ENCODE measurements at places on chromosomes 4 and X. TPM values are rescaled to one million over a fixed set of nuclear protein-coding genes. Genes with fewer than 3 reads are reported as not detected.

The AREG gene
- total RNA-seq: not detected

DNA sequence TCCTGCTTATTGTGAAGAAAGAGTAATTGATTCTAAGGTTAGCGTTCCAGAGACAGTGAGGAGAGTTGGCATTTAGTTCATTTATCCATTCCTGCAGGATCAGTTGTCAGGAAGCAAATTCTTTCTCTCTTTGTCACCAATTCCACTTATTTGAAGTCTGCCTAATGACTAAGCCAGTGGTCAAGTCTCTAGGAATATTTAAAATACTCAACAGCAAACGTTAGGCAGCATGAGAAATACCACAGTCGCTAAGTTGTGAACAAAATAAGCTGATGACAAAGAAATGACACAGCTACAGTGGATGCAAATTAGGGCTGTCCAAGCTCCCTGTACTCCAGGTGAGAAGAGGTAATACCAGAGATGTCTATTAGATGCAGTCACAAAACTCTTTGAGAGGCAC is 6.6 kb upstream of the MAGEB17 start:
- no peak for DNase-seq
- no peaks in the 10 kb centered on the region for H3K36me3 ChIP-seq
- H3K27ac ChIP-seq: peak overlapping the region; percentile 80
- H3K4me3 ChIP-seq: no peak overlapping the region
- H3K4me1 ChIP-seq: peaks cover 23% of the 10 kb centered on the region

DNA sequence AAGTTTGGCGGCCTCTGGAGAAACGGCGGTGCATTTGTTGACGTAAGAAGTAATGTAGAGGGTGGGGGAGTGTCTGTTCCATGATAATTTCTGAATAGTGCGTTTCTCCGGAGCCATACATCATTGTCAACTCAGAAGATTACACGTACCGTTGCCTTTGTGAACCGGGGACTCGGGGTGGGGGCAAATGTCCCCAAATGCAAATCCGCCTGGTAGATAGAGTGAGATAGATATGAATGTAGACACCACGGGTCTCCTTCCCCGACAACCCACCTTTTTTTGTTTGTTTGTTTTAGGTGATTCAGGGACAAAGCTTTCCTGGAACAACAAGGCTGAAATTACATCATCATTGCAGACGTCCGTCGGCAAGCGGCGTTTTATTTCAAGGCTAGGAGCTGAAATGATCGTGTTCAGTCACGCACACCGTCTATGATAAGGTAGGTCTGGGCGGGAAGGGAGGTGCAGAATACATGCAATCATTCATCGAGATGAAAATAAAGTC is 96.0 kb upstream of the PPP2R3B start:
- H3K4me1 ChIP-seq: no peaks in the 10 kb centered on the region
- H3K4me3 ChIP-seq: no peak overlapping the region
- no peak for DNase-seq
- no peaks in the 10 kb centered on the region for H3K36me3 ChIP-seq
- peaks cover 7% of the 10 kb centered on the region for H3K27me3 ChIP-seq

- H3K27ac ChIP-seq: peak overlapping the region; percentile 46
- DNase-seq: no peak
- H3K36me3 ChIP-seq: no peaks in the 10 kb centered on the region
- H3K4me1 ChIP-seq: peaks cover 15% of the 10 kb centered on the region
- no peaks in the 10 kb centered on the region for H3K27me3 ChIP-seq
Observed at GRCh38 chr4:86892636-86892960, 376 bp upstream of the C4orf36 start.

DNA sequence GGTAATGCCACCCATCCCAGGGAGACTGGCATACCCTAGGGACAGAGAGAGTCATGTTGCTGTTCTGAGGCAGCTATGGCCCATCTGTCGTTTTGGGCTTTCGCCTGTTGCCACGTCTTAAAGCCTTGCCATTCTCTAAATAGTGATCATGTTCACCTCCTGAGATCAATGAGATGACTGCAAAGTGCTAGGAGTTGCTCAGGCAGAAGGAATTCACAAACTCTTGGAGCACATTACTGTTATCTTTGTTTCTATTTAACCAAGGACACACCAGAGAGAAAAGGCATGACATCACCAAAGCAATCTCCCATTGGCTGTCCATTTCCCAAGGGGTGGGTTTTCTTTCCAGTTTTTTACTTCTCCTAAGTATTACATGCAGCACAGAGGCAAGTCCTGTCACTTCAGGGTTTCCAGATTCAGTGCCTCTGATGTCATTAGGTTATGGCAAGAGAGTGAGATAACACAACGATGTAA is 37.1 kb upstream of the SETD7 start:
- no peaks in the 10 kb centered on the region for H3K36me3 ChIP-seq
- H3K27ac ChIP-seq: no peak overlapping the region
- no peak overlapping the region for H3K4me3 ChIP-seq
- H3K27me3 ChIP-seq: peaks cover 3% of the 10 kb centered on the region
- no peak for DNase-seq
- peaks cover 12% of the 10 kb centered on the region for H3K4me1 ChIP-seq

- H3K4me3 ChIP-seq: no peak overlapping the region
- H3K27me3 ChIP-seq: no peaks in the 10 kb centered on the region
- H3K4me1 ChIP-seq: no peaks in the 10 kb centered on the region
- H3K36me3 ChIP-seq: no peaks in the 10 kb centered on the region
- no peak for DNase-seq
Observed at GRCh38 chrX:137278825-137279224, 245.0 kb upstream of the GPR101 start.

- peaks cover 25% of the 10 kb centered on the region for H3K36me3 ChIP-seq
- H3K27me3 ChIP-seq: no peaks in the 10 kb centered on the region
- peak overlapping the region; percentile 93 for H3K4me3 ChIP-seq
Observed at GRCh38 chrX:1592470-1593142, 1.2 kb downstream of the AKAP17A start.

The SETD7 gene
- total RNA-seq: 63.6 TPM

Measured in chondrocyte (in vitro differentiated cells).